Activated CD4-positive, alpha-beta memory T cell treated with anti-CD3 and anti-CD28 coated beads, Interleukin-2, amount 10 ng/mL, durations not matched to agents 7 days and 5 days (primary cell): ENCODE measurements at places on chromosomes 5 and 9.

DNA sequence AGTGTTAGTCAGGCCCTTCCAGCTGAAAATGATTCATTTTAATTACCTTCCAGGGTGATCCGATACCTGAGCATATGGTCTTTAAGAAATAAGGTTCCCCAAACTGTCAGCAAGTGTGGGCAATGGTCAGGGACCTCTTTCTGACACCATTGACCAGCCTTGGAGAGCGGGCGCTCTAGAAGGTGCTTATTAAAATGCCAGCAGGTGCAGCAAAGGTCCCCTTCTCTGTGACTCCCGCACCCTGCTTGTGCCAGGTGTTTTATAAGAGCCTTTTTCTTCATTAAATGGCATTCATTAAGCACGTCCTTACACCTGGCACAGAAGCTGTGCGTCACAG is 85.3 kb downstream of the MVB12B start:
- no peak for DNase-seq

GRCh38 chr5:171975262-171975876 is 31.1 kb downstream of the FBXW11 start:
- DNase-seq: no peak

- DNase-seq: no peak
Observed at GRCh38 chr5:34001241-34001841, 6.5 kb downstream of the AMACR start.

- no peak for DNase-seq
Observed at GRCh38 chr9:113851873-113852272, 24.2 kb upstream of the ZNF618 start.

- DNase-seq: no peak
Observed at GRCh38 chr5:68436686-68437520, 221.3 kb downstream of the PIK3R1 start.

- no peak for DNase-seq
Observed at GRCh38 chr5:169229342-169229892, 71.5 kb downstream of the SLIT3 start.

DNA sequence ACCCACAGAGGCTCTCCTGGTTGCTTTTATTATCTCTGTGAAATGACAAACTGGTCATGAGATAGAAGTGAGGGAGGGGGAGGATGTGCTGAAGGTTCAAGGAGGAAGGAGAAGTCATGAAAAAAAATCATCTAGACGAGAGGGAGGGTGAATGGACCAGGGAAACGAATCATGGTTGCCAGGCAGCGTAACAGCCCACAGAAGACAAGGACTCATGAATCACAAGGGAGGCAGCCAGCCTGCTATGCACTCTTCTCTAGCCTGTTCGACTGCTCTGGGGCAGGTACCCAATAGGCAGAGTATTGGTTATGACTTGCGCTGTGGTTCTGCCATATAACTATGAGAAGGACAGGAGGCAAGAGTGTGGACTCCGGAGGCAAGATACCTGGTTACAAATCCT is 475.2 kb downstream of the CDK5RAP2 start:
- DNase-seq: no peak

- DNase-seq: no peak
Observed at GRCh38 chr5:172118891-172119290, 69.1 kb downstream of the STK10 start.

- no peak for DNase-seq
Observed at GRCh38 chr5:67493676-67494075, 297.1 kb upstream of the CD180 start.

GRCh38 chr5:139272471-139273321 is 20.8 kb upstream of the MATR3 start:
- DNase-seq: peak; percentile 45

GRCh38 chr5:85441156-85441555 is 1056.5 kb upstream of the EDIL3 start:
- no peak for DNase-seq

GRCh38 chr5:77874691-77875090 is 98.6 kb upstream of the TBCA start:
- DNase-seq: no peak
